ENCODE measurements at places on chromosomes 16 and 17. TPM values are rescaled to one million over a fixed set of nuclear protein-coding genes. Genes with fewer than 3 reads are reported as not detected.

CHST4 gene
- 0.26 TPM for total RNA-seq

ETV4 gene
- 0.26 TPM for total RNA-seq

SBK1 gene
- not detected for total RNA-seq

G6PC1 gene
- not detected for total RNA-seq

KRTAP4-3 gene
- not detected for total RNA-seq

Measured in articular chondrocyte of knee joint (primary cell).